ENCODE measurements at places on chromosomes 1 and 21.

GRCh38 chr1:47257224-47257623 lies 25.2 kb upstream of the TAL1 start:
- no peak for DNase-seq

- no peak for DNase-seq
Observed at GRCh38 chr1:215865060-215865459, 298.0 kb downstream of the KCTD3 start.

- DNase-seq: no peak
Observed at GRCh38 chr21:36719614-36720013, 20.7 kb downstream of the SIM2 start.

- DNase-seq: peak; percentile 64
Observed at GRCh38 chr1:95041491-95042165, 31.1 kb downstream of the ALG14 start.

Measured in DMS79 treated with DMSO at 0.1 percent for 48 hours (cell line).